Breast epithelium (tissue), 4 donors: ENCODE measurements at places on chromosomes 5 and 9. TPM values are rescaled to one million over a fixed set of nuclear protein-coding genes. Genes with fewer than 3 reads are reported as not detected.

The C5orf58 gene
- total RNA-seq = 0.80 TPM

The NUTM2G gene
- not detected for total RNA-seq

The MAP1B gene
- 258 TPM for total RNA-seq

The SPACA9 gene
- total RNA-seq = 2.9 TPM

The PHF24 gene
- total RNA-seq = 0.33 TPM

The TMEM141 gene
- total RNA-seq = 103 TPM

The OSTF1 gene
- 26.9 TPM for total RNA-seq

The EGFLAM gene
- 30.5 TPM for total RNA-seq

The SLC6A19 gene
- total RNA-seq = not detected

- no peak overlapping the region for H3K27ac ChIP-seq
- H3K36me3 ChIP-seq = no peaks in the 10 kb centered on the region
- H3K27me3 ChIP-seq = no peaks in the 10 kb centered on the region
- no peak for DNase-seq
- no peaks in the 10 kb centered on the region for H3K4me1 ChIP-seq
These were observed 53.7 kb upstream of the TEX48 start for GRCh38 chr9:114735704-114736103.

- H3K4me3 ChIP-seq = no peak overlapping the region
- no peak for DNase-seq
- no peaks in the 10 kb centered on the region for H3K27me3 ChIP-seq
- H3K4me1 ChIP-seq = no peaks in the 10 kb centered on the region
These were observed 259.4 kb downstream of the CRB2 start for GRCh38 chr9:123615381-123615780.

- no peaks in the 10 kb centered on the region for H3K4me1 ChIP-seq
- DNase-seq = no peak
- no peak overlapping the region for H3K27ac ChIP-seq
- no peaks in the 10 kb centered on the region for H3K36me3 ChIP-seq
- no peak overlapping the region for H3K4me3 ChIP-seq
These were observed 103.2 kb downstream of the PTTG1 start for GRCh38 chr5:160524827-160525226.

GRCh38 chr9:132412089-132412488, 2.1 kb downstream of the CFAP77 start:
- no peak for DNase-seq
- no peaks in the 10 kb centered on the region for H3K36me3 ChIP-seq
- peaks cover 51% of the 10 kb centered on the region for H3K27me3 ChIP-seq
- H3K4me3 ChIP-seq = no peak overlapping the region

DNA sequence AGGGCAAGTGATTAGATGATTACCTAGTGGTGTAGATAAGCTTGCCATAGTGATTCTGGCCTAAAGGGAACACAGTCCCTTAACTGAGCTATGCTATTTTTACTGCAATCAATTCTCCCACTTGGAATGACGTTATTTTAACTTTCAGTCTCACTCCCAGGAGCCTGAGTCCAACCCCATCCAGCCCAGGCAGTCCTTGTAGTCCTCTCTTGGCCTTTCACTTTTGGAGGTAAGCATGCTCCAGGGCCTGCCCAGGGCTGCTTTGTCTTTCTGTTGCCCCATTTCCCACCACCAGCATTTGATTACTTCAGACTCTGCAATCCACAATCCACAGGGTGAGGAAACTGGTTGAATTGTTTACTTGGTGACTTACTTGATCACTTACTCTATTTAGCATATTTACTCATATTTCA, 233.0 kb downstream of the CD180 start:
- H3K36me3 ChIP-seq = no peaks in the 10 kb centered on the region
- no peak overlapping the region for H3K4me3 ChIP-seq

GRCh38 chr5:83846624-83847350, 126.1 kb upstream of the HAPLN1 start:
- DNase-seq = no peak
- no peaks in the 10 kb centered on the region for H3K4me1 ChIP-seq

- H3K4me1 ChIP-seq = no peaks in the 10 kb centered on the region
- no peaks in the 10 kb centered on the region for H3K27me3 ChIP-seq
- no peak overlapping the region for H3K27ac ChIP-seq
- no peak overlapping the region for H3K4me3 ChIP-seq
These were observed 52.5 kb upstream of the SLC2A8 start for GRCh38 chr9:127344368-127345000.

GRCh38 chr9:94018628-94019027, 63.5 kb upstream of the BARX1 start:
- no peaks in the 10 kb centered on the region for H3K36me3 ChIP-seq
- H3K27me3 ChIP-seq = no peaks in the 10 kb centered on the region
- H3K4me1 ChIP-seq = no peaks in the 10 kb centered on the region
- no peak overlapping the region for H3K4me3 ChIP-seq
- H3K27ac ChIP-seq = no peak overlapping the region

- peak within 1 kb of the TSS; percentile 98 for H3K4me3 ChIP-seq
- H3K4me1 ChIP-seq = no peaks in the 10 kb centered on the region
- DNase-seq = peak; percentile 72
- no peaks in the 10 kb centered on the region for H3K27me3 ChIP-seq
- H3K27ac ChIP-seq = peak within 1 kb of the TSS; percentile 98
- H3K36me3 ChIP-seq = no peaks in the 10 kb centered on the region
These were observed at the start of gene SNX24 for GRCh38 chr5:122845229-122846050. SNX24 (plus strand) TSS chr5:122845613; CDS start chr5:122845634, 21 bp downstream.

GRCh38 chr9:134272302-134273023, 53.8 kb upstream of the RXRA start:
- H3K27me3 ChIP-seq = no peaks in the 10 kb centered on the region
- no peak for DNase-seq
- H3K36me3 ChIP-seq = no peaks in the 10 kb centered on the region
- no peaks in the 10 kb centered on the region for H3K4me1 ChIP-seq
- no peak overlapping the region for H3K27ac ChIP-seq

- H3K36me3 ChIP-seq = no peaks in the 10 kb centered on the region
- no peak overlapping the region for H3K4me3 ChIP-seq
- no peaks in the 10 kb centered on the region for H3K27me3 ChIP-seq
- no peak for DNase-seq
These were observed 460.4 kb downstream of the CTNND2 start for GRCh38 chr5:11443831-11444230.

DNA sequence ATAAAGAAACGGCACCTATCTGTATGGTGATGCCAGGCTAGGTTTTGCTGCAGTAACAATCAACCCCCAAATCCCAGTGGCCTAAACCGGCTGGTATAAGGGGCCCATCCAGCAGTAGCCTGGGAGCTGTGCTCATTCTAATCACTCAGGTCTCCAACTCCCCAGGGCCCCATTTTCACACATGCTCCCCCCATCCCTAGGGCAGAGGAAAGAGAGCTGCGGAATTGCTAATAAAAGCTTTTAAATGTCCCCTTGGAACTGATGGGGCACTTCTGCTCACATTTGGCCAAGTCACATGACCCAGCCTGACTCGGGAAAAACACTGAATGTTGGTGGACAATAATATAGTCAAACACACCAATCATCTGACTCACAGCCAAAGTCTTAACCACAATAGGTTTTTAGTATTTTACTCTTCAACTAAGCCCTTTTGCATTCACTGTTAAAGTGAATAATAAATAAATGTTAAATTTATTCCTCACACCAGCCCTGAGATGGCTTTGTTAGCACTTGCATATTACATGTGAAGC, 1.6 kb downstream of the FBLL1 start:
- no peak overlapping the region for H3K27ac ChIP-seq
- no peaks in the 10 kb centered on the region for H3K4me1 ChIP-seq
- peaks cover 4% of the 10 kb centered on the region for H3K27me3 ChIP-seq
- H3K36me3 ChIP-seq = no peaks in the 10 kb centered on the region

DNA sequence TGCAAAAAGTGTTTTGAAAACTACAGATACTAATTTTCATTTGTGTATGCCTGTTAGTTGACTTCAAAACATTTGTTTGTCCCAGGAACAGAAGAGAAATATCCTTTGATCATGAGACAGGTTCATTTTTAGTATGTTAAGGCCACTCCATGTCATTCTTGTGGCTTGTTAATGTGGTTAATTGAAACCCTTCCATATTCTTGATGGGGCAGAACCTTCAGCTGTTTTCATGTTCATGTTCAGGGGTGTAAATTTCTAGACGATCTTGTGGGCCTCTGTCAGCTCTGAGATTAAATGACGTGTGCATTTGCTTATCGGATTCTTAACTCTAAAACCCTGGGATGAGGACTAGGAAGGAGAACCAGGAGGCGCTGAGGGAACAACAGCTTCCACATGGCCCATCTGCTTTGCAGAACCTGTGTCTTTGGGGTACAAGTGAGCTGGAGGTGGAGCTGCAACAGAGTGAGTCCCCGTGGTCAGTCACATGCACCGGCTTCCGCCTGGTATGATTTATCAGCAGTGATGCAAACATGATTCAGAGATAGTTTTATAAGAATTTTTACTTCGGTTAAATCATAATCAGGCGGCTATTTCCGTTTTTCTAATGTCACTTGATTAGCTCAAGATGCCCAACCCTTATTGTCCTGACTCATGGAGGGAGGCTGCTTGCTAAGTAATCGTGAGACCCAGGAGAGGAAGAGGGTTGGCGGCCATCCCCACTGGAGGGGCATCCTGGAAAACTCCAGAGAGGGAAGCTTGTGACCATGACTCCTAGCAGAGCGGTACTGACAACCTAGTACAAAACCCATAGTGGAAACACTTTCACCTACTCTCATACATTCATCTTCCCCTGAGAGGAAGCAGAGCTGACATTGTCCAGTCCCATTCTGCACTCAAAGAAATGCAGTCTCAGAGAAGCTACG, 138.4 kb downstream of the C9orf152 start:
- DNase-seq = no peak
- no peak overlapping the region for H3K4me3 ChIP-seq
- H3K4me1 ChIP-seq = peaks cover 4% of the 10 kb centered on the region
- H3K36me3 ChIP-seq = no peaks in the 10 kb centered on the region
